Glutamatergic neuron (in vitro differentiated cells): ENCODE measurements at places on chromosomes 7 and 10. TPM values are rescaled to one million over a fixed set of nuclear protein-coding genes. Genes with fewer than 3 reads are reported as not detected.

The PIP4K2A gene
- 20.7 TPM for total RNA-seq

The C10orf67 gene
- total RNA-seq = not detected

The UPK3B gene
- 6.5 TPM for total RNA-seq

The ZNF107 gene
- 10.3 TPM for total RNA-seq

The CALML3 gene
- total RNA-seq = not detected
